ENCODE measurements at places on chromosomes 16 and 17.

- DNase-seq: no peak
Observed at GRCh38 chr17:50270435-50271362, 3.6 kb upstream of the TMEM92 start.

DNA sequence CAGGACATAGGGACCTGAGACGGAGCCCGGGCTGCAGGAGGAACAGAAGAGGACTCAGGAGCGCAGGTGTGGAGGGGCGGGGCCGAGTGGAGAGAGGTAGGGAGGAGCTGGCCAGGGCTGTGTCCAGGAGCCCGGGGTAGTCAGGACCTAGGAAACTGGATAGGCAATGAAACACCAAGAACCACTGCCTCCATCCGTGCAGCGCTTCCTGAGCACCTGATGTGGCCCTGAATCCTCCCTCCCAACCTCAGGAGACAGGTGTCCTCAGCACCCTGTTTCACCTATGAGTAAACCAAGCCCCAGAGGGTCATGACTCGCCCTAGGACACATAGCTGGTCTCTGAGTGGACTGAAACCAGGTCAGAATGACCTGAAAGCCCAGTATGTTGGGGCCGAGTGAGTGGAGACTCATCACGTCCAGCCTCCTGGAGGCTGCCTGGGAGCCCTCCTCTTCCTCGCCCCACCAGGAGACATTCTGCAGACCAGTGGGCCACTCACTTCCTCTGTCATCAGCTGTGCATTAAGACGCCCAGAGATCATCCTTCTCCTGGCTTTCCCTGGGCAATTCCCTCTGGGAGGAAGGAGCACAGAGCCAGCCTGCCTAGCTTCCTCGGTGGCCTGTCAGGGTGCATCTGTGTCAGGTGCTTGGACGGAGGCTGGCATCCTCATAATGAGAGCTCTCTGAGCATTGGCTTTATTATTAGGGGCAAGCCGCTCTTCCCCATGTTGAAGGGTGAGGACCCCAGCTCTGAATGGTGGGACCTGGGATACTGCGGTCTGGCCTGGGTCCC, 72.8 kb downstream of the SCNN1B start:
- no peak for DNase-seq

GRCh38 chr16:86093801-86094750, 195.1 kb downstream of the IRF8 start:
- no peak for DNase-seq

GRCh38 chr17:79049821-79050220, 24.8 kb upstream of the ENGASE start:
- no peak for DNase-seq

GRCh38 chr17:27906623-27907022, 13.5 kb upstream of the LYRM9 start:
- DNase-seq: no peak

GRCh38 chr16:12089492-12090150, 113.1 kb downstream of the SNX29 start:
- DNase-seq: no peak

All from H54 (cell line).